ENCODE measurements at places on chromosomes 2 and 18.

DNA sequence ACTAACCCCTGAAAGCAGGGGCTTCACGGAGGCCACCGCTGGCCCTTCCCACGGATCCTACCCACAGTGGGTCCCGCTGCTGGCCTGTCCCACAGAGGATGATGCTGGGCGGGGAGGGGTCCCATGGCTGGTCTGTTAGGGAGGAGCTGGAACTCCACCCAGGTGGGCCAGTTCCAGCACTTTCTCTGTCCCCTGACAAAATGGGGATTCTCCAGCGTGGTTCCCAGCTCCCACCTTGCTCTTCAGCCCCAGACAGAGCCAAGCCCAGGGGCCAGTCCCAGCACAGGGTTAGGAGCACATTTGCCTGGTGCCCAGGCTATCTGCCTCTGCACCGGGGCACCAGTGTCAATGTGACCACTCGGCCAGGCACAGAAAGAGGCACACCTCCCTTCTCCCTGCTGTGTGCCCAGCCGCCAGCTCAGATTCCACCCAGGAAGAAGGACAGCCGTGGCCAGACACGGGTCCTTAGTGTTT is 50.0 kb downstream of the ANKMY1 start:
- no peak for DNase-seq

DNA sequence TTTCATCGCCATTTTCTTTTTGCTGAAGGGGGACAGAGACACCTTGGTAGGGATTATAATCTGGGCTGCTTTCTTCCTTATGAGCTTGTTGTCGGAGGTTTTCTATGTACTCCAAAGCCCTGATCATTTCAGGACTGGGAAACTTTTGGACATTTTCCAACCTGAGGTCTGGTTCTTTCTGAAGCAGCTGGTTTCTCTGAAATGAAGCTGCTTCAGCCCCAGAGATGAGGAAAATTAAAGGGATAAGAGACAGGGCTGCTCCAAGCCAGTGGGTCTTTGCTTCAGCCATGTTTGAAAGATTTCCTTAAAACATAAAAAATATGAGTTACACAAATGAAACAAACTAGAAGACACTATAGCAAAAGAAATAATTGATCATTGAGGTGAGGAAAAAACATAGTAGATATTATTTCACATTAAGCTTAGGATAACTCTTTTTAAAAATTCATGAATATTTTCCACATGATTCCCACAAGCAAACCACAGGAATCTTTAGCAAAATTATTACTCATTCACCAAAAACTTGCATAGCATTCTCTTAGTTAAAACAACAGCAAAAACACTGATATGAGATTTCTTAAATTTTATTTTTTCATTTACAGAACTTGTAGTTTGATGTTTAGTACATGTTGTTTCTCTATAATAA is 3.0 kb downstream of the SCG2 start:
- DNase-seq = no peak

- no peak for DNase-seq
Measured at GRCh38 chr2:225771701-225772100, 372.2 kb downstream of the NYAP2 start.

DNA sequence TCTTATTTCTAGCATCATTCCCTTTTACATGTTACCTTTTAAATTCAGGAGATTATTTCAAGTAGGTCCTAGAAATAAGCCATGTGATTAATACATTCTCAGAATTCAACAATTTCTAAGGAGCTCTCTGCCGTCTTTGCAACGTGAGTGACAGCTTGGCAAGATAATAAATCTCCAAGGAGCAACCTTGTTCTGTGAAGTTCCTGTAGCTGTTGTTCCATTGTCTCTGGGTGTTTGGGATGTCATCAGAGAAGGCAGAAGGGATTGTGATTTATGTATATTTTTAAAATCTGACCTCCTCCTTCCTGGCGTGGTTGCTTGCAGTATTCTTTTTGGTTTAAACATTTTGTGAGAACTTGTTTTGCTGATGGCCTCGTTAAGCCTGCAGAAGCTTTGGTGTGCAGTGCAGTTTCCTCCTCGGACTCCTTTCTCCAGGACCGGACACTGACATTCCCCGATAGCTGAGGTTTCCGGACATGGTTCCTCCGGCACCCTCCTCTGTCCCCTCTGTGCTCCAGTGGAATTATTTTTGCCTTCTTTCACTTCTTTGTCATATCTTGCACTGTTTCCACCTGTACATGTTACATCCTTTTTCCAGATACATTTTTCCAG is 33.7 kb downstream of the RAMP1 start:
- no peak for DNase-seq

DNA sequence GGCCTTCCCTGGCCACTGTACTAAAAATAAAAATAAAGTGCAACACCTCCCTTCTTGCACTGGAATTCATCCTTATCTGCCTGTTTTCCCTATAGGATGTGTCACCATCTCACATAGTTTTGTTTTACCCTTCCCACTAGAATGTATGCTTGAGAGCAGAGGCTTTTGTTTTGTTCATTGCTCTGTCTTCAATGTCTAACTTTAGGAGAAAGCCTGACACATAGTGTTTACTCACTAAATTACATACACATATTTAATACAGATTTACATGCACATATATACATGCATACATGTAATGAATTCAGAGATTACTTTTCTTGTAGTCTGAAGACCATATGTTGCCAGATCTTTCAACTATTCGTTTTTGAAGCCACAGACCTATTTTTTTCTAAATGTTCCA is 23.0 kb downstream of the CD302 start:
- DNase-seq = no peak

DNA sequence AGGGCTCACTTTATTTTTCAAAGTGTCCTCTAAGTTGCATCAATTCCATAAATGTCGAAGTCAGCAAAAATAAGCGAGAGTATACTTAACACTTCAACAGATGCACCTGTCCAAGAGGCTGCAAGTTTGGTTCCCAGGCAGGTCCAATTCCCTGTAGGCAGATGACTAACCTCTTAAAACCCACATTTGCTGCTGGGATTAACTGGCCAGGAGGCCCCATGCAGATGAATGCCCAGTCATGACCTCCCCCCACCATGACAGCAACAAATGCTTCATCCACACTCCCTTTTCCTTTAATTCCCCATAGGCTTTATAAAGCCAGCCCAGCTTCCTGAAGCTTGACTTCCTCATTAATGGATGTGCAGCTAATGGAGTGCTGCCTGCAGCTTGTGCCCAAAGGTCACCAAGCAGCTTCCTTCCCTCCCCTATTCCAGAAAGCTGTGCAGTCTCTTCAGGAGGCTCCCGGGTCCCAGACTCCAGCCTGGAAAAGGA is 35.7 kb downstream of the REEP1 start:
- DNase-seq = no peak

GRCh38 chr2:197500503-197501131 is 438 bp downstream of the HSPE1 start:
- no peak for DNase-seq

DNA sequence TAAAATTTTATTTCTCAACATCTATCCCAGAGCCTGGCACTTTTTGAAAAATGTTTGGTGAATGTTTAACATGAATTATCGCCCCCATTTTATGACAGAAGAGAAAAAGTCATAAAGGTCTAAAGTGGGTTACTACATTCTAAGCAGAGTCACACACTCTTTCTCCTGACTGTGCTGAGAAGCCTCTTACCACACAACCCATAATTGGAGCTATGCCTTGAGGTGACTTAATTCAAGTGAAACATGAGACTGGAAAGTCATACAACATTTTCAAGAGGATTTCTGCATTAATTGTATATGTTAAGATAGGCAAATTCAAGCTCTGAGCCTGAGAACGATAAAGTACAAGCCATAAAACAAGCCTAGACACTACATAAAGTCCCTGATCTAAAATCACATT is 3.1 kb upstream of the DSEL start:
- no peak for DNase-seq

- DNase-seq = no peak
Measured at GRCh38 chr2:48540237-48540935, 10.4 kb downstream of the STON1 start.

DNA sequence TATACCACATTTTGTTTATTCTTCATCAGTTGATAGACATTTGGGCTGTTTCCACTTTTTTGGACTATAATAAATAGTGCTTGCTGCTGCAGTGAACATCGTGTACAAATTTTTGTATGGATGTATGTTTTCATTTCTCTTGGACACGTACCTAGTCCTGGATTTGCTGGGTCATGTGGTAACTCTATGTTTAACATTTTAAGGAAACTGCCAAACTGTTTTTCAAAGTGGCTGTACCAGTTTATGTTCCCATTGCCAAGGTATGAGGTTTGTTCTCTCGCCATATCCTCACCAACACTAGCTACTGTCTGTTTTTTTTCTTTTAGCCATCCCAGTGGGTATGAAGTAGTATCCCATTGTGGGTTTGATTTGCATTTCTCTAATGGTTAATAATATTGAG is 42.5 kb downstream of the GREB1L start:
- no peak for DNase-seq

- no peak for DNase-seq
Measured at GRCh38 chr18:74396171-74397169, 60.6 kb downstream of the DIPK1C start.

DNA sequence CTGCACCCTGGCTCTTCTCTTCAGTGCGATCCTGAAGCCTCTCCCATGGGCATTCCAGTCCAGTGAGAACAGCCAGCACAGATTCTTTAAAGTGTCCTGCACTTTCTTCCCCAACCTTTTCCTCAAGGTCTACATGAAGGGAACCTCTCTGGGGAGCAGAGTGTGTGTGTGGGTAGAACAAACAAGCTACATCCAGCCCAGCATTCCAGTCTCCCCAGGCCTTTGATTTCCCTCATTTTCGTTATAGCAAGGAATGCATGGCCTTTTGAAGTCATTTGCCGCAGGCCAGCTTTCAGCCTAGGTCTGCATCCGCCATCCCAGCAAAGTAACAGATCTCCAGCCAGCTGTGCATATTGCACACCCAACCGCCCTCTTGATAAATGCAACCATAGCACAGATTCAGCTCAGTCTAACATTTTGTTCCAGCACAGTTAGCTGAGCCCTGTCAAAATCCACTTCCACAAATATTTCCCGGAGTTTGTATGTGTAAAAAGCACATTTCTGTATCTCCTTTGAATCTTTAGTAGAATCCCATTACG is 44.6 kb downstream of the CD8B2 start:
- DNase-seq = no peak

- DNase-seq = no peak
Measured at GRCh38 chr2:241637795-241638660, 535 bp downstream of the ATG4B start.

GRCh38 chr2:37658682-37659081 is 12.8 kb downstream of the CDC42EP3 start:
- no peak for DNase-seq

DNA sequence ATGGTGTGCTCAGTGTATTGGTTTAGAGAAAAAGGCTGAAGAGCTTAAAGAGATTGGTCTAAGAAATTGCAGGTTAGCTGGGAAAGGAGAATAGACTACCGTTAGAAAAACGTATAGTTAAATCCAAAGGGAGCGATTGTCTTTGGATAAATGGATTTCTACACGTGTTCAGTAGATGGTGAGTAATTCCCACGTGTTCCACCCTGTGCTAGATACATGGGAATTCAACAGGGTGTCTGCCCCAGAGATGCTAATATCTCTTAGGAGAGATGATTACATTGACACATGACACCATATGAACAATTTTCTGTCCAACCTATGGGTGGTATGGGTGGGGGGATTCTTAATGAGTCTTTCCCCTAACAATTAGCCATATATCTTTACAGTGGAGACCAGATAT is 99.8 kb downstream of the TDRD15 start:
- no peak for DNase-seq

- DNase-seq = no peak
Measured at GRCh38 chr2:108454440-108454839, 5.4 kb downstream of the GCC2 start.

DNA sequence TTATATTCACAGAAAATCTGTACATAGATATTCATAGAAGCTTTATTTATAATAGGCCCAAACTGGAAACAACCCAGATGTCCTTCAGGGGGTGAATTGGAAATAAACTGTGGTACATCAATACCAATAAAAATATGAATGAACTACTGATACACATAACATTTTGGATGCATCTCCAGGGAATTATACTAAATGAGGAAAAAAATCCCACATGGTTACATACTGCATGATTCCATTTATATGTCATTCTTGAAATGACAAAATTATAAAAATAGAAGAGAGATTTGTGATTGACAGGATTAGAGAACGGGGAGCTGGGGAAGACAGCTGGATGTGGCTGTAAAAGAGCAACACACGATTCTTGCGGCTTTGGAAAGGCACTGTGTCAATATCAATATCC is 435.0 kb downstream of the TMEM182 start:
- no peak for DNase-seq

DNA sequence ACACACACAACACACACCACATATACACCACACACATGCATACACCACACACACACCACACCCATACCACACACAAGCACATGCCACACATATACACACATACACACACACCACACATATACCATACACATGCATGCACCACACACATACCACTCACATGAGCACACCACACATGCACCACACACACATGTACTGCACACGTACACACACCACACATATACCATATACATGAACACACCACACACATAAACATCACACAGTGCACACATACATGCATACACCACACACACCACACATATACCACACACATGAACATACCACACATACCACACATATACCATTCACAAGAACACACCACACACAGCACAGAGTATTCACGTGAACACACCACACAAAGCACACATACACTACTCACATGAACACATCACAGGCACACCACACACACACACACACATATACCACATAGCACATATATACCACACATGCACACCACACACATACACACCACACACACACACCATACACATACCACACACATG is 219.9 kb upstream of the RAB6C start:
- no peak for DNase-seq

DNA sequence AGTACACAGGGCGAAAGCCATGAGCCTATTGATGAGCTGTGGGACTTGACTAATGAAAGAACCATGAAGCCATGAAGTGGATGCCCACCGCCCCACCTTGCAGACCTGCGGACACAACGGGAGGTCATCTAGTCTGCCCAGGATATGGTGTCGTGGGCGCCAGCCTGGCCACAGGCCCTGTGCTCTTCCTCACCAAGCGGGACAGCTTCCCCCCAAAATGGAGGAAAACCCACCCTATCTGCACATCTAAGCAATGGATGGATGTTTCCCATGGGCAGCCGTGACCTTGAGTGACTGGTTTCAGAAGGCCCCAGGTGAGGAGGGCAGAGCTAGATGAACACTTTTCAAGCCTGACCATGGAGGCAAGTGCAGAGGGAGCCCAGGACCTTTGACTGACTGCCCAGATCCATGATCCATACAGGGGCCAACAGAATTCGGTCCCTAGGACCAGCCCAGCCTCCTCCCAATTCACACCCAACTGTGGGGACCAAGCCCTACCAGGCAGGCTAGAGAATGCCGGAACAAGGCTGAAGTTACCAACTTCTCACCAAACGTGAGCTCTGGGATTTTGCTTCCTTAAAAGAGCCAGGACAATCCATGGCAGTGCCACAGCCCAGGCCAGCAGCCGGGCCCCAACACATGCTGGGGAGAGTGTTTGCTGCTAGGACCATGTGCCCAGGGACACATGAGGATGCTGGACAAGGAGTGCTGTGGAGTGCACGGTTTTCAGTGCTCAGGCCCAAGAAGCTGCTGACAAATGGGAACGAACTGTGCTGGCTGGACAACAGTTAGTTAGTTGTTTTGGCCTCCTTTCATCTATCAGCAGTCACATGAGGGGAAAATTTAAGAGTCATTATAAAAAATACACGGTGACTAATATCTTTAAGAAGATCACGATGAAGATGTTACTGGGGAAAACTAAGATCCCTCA is 249.4 kb downstream of the HDAC4 start:
- DNase-seq = no peak
